ENCODE measurements at places on chromosomes 5 and 9. TPM values are rescaled to one million over a fixed set of nuclear protein-coding genes. Genes with fewer than 3 reads are reported as not detected.

Gene PSD2
- not detected for total RNA-seq

Gene SPARC
- total RNA-seq = not detected

Gene FOXD4L6
- total RNA-seq = not detected

Gene OGN
- not detected for total RNA-seq

Gene FOXD4
- total RNA-seq = 0.52 TPM

Gene CA9
- 0.50 TPM for total RNA-seq

- H3K27ac ChIP-seq = no peak overlapping the region
- H3K4me1 ChIP-seq = no peaks in the 10 kb centered on the region
- H3K4me3 ChIP-seq = no peak overlapping the region
- no peak for DNase-seq
These were observed 161.1 kb upstream of the CDH12 start for GRCh38 chr5:23014266-23014665.

DNA sequence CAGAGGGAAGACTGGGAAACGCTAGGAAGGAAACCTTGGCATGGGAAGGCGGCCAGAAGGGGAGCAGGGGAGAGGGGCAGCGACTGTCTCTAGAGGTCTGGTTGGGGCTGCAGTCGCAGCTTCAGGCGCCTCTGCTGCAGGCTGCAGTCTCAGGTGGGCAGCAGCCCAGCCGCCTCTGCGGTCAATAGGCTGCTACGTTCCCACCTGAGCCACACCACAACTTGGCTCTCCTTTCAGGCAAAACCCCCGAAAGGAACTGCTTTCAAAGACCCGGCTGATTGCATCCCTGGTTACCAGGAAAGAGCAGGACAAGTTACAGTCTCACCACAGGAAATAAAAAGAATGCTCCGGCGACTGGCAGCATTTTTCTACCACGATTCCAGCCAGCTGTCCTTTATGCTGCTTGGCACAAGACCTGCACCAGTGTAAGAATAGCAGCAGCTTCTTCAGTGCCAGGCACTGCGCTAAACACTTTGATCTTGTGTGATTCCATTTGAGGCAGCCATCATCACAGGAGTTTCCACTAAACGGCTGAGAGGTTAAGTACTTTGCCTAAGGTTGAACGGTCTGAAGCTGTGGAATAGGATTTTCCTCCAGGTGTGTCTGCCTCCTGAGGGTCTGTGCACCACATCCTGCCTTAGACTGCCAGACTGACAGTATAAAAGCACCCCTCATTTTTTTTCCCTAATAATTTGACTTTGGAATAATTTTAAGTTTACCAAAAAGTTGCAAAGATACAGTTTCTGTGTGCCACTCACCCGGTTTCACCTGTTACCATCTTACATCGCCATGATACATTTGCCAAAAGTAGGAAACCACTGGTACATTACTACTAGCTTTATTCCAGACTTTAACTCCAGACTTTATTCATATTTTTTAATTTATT is 7.5 kb downstream of the RPS14 start:
- H3K27me3 ChIP-seq = peaks cover 2% of the 10 kb centered on the region
- H3K36me3 ChIP-seq = peaks cover 46% of the 10 kb centered on the region
- no peak overlapping the region for H3K27ac ChIP-seq
- peaks cover 25% of the 10 kb centered on the region for H3K4me1 ChIP-seq
- DNase-seq = no peak

GRCh38 chr5:173880306-173880985 is 7.7 kb upstream of the CPEB4 start:
- H3K4me3 ChIP-seq = no peak overlapping the region
- no peak overlapping the region for H3K27ac ChIP-seq
- peaks cover 26% of the 10 kb centered on the region for H3K4me1 ChIP-seq
- H3K27me3 ChIP-seq = no peaks in the 10 kb centered on the region
- DNase-seq = no peak

DNA sequence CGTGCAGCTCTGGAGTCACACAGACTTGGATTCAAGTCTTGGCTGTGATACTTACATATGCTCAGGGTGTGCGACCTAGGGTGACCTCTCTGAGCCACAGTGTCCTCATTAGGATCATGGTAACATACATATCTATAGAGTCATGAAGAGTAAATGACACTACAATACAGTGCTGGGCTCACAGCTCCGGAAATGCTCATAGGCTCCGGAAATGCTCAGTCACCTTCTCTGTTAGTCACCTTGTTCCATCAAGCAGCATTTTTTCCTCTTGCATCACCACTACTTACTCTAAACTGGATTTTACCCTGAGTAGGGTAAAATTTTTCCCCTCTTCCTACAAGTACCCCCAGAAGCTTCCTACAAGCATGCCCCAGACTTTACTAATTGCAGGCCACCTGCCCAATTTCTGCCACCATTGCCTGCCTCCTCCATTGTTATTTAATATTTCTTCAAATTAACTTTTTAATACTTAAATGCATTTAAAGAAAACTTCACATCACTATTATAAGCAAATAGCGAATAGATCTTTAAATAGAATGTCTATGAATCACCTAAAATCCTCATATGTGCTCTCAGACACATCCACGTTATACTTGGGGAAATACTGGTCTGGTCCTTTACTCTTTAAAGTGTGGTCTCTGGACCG is 147.6 kb upstream of the SPRY4 start:
- DNase-seq = peak; percentile 54
- no peak overlapping the region for H3K4me3 ChIP-seq
- H3K36me3 ChIP-seq = no peaks in the 10 kb centered on the region
- peaks cover 2% of the 10 kb centered on the region for H3K27me3 ChIP-seq
- peak overlapping the region; percentile 40 for H3K27ac ChIP-seq

GRCh38 chr5:149901511-149901910 is 43.1 kb downstream of the PDE6A start:
- peaks cover 34% of the 10 kb centered on the region for H3K27me3 ChIP-seq
- H3K4me1 ChIP-seq = peaks cover 15% of the 10 kb centered on the region
- peak; percentile 43 for DNase-seq
- H3K27ac ChIP-seq = no peak overlapping the region
- H3K4me3 ChIP-seq = no peak overlapping the region

GRCh38 chr9:109735801-109736200 is 44.2 kb upstream of the PALM2AKAP2 start:
- no peak for DNase-seq
- H3K4me1 ChIP-seq = peaks cover 3% of the 10 kb centered on the region
- H3K36me3 ChIP-seq = no peaks in the 10 kb centered on the region

DNA sequence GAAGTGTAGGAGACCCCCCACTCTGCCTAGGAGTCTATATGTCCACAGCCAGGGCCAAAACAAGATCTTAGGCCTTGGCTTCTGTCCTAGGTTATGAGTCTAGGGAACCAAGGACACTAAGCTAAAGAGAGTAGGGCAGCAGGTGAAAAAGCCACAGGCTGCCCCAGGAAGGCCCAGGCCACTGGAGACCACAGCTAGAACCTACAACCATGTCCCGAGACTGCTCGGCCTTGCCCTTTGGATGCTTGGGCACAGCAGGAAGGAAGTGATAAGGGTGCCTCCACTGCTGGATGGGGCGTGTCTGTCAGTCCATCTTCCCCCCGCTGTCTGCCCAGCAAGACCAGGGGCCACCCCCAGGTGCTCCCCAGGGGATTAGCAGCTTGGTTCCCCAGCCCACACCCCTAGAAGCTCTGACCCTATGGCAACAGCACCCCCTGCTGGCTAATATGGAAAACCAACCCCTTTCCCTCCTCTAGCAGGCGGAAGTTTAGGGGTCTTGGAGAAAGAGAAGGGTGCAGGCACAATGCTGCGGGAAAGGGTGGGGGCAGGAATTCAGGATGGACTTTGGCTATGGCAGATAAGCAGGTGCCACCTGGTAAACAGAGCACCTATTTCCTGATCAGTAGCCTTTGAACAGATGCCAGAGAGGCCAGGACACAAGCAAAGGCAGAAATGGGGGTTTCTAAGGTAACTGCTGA is 10.5 kb upstream of the IRF1 start:
- no peaks in the 10 kb centered on the region for H3K36me3 ChIP-seq
- peaks cover 45% of the 10 kb centered on the region for H3K4me1 ChIP-seq

GRCh38 chr5:52579391-52579790 is 208.3 kb upstream of the ITGA1 start:
- DNase-seq = no peak
- H3K4me1 ChIP-seq = no peaks in the 10 kb centered on the region
- no peak overlapping the region for H3K27ac ChIP-seq
- H3K36me3 ChIP-seq = no peaks in the 10 kb centered on the region
- H3K27me3 ChIP-seq = peaks cover 4% of the 10 kb centered on the region

DNA sequence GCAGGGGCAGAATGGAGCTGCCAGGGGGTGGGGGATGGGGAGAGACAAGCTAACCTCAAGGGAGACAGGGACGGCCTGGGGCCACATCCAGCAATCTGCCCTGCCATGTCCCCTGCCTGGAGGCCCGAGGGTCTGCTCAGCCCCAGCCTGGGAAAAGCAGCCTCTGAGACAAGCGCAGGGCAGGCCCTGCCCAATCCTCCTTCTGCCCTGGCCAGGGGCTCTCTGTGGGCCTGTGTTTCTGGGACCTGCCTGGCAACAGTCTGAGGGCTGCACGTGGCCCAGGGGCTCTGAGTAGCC is 13.9 kb upstream of the QSOX2 start:
- no peaks in the 10 kb centered on the region for H3K27me3 ChIP-seq
- no peaks in the 10 kb centered on the region for H3K4me1 ChIP-seq
- H3K27ac ChIP-seq = no peak overlapping the region
- no peak for DNase-seq

DNA sequence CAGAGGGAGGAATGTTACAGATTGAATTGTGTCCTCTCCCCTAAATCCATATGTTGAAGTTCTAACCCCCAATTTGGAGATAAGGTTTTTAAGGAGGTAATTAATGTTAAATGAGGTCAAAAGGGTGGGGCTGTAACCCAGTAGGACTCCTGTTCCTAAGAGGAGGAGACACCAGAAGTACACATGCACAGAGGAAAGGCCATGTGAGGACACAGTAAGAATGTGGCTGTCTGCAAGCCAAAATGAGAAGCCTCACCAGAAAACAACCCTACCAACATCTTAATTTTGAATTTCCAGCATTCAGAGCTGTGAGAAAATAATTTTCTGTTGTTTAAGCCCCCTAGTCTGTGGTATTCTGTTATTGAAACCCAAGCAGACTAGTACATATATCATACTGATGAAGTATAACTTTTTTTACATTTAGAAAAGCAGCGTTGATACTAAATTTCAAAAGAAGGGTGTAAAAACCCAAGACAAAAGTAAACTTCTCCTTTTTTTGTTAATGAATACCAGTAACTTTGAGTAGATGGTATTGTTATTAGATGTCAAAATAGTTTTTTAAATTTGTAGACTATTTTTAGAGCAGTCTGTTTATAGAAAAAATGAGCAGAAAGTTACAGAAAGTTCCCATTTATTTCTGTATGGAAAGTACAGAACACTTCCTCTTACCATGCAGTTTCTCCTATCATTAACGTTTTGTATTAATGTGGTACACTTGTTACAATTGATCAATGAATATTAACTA is 25.1 kb downstream of the RNF180 start:
- H3K4me1 ChIP-seq = no peaks in the 10 kb centered on the region
- no peak overlapping the region for H3K4me3 ChIP-seq
- no peaks in the 10 kb centered on the region for H3K36me3 ChIP-seq
- no peak for DNase-seq
- no peaks in the 10 kb centered on the region for H3K27me3 ChIP-seq
- H3K27ac ChIP-seq = no peak overlapping the region

DNA sequence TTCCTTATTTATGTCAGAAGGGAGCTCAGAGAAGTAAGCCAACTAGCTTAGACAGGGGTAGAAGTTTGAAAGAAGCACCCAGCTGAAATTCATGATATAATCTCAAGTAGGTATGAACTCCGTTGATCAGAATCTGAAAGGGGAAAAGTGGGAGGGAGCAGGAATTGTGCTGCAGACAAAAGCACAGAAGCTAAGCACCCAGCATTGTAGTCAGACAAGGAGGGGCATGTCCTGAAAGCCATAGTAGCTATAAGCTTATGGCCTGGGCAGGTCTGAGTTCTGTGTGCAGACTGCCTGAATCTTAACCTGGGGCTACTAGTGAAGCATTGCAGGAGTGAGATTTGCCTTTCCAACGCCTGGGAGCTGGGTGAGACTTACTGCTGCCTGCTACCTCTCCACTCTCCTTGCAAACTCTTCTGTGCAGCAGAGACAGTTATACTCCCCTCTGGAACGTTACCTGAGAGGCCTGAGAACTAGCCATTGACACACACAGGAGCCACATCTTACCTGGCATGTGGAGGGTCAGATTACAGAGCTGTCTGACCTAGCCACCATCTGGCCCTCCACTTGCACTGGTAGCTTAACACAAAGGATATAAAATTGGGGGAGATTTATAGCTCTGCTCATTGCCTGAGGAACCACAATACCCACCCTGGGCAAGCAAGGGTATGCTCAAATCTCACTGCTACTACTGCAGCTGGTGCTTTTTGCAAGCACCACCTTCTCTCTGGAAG is 9.8 kb upstream of the CYLC2 start:
- H3K4me3 ChIP-seq = no peak overlapping the region
- H3K36me3 ChIP-seq = no peaks in the 10 kb centered on the region
- H3K4me1 ChIP-seq = no peaks in the 10 kb centered on the region
- DNase-seq = no peak

DNA sequence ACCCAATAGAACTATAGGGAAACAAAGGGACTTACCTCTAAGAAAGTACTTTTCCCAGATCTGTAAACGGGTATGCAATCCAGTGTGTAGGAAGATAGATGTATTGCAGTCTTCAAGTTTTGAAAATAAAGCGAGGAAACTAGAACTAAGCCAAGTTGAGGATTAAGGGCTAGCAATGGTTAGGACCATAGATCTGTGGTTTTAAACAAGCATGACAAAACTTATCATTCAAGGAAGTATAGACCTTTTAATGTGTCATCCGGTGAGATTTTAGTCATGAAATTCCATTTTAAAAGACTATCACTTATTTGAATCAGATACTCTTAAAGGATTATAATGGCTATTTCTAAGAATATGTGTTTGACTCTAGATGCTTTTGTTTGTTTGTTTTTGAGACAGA is 20.5 kb downstream of the CD274 start:
- H3K27ac ChIP-seq = no peak overlapping the region
- H3K36me3 ChIP-seq = peaks cover 9% of the 10 kb centered on the region
- no peaks in the 10 kb centered on the region for H3K27me3 ChIP-seq
- no peak for DNase-seq
- no peak overlapping the region for H3K4me3 ChIP-seq

DNA sequence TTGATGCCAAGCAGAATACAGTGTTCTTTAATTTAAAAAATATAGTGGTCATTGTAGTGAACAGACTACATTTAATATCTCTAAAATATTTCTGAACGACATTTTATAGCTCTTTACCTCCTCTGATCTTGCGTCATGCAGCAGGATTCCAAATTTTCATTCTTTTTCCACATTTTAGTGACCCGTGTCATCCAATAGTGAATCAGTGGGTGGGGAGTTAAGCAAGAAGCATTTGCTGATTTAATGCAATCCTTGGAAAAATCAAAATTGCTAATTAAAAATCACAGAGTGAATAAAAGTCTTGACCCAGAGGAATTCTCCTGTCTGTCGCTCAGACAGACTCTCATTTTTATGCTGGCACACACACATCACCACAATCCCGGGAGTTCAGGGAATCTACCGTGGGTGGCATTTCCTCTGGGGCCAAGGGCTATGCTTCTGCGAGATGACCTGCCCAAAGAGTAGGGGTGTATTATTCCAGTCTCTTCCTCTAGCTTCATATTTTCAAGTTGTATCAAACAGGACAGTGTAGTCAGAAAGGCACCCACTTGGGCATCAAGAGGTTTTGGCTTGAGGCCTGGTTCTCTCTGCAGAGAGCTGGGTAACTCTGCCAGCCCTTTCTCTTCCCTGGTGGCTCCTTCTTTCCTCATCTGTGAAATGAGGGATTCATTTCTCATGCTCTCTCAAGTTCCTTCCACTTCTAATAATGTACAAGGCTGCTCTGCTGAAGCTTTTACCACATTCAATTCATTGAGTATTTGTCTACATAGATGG is 24.8 kb upstream of the OTP start:
- H3K27me3 ChIP-seq = peaks cover 12% of the 10 kb centered on the region
- no peak overlapping the region for H3K27ac ChIP-seq
- H3K36me3 ChIP-seq = no peaks in the 10 kb centered on the region
- no peak overlapping the region for H3K4me3 ChIP-seq
- DNase-seq = no peak

Data from activated CD8-positive, alpha-beta T cell treated with anti-CD3 and anti-CD28 coated beads, Interleukin-2, amount 10 ng/mL, durations not matched to agents 7 days and 5 days (primary cell).